ENCODE measurements at places on chromosomes 1 and 21.

DNA sequence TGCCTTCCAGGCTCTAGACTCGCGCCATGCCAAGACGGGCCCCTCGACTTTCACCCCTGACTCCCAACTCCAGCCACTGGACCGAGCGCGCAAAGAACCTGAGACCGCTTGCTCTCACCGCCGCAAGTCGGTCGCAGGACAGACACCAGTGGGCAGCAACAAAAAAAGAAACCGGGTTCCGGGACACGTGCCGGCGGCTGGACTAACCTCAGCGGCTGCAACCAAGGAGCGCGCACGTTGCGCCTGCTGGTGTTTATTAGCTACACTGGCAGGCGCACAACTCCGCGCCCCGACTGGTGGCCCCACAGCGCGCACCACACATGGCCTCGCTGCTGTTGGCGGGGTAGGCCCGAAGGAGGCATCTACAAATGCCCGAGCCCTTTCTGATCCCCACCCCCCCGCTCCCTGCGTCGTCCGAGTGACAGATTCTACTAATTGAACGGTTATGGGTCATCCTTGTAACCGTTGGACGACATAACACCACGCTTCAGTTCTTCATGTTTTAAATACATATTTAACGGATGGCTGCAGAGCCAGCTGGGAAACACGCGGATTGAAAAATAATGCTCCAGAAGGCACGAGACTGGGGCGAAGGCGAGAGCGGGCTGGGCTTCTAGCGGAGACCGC is 2.0 kb upstream of the OLIG2 start:
- no peak for DNase-seq

DNA sequence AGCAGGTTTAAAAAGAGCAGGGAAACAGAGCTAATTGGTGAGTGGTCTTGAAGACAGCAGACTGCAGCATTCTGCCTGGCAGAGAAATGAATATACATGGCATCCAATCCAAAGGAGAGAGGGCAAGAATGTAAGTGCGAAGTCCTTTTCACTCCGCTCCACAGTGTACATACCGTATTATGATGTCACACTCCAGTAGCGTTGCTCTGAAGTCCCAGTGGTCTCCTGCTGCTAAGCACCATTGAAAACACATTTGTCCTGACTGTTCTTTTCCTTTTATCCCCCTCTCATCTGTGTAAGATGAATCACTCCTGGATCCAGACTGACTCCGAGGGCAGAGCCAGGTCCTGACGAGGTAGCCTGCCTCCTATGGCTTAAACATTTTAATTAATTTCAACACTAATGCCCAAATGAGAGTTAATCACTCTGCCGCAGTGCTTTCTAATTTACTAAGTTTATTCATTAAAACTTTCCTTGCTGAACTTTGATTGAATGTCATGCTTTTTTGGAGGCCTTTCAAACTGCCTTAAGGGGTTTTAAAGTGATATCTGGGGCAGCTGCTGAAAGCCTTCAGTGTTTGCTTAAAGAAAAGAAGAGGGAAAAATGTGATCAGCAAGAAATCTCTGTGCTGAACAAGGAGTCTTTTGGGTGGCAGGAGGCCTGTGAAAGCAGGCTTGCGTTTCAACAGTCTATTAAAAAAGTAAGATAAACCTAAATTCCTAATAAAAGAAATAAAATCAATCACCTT is 227.2 kb downstream of the ATG4C start:
- DNase-seq, result no peak

GRCh38 chr1:228150461-228151179 is 890 bp downstream of the GJC2 start:
- peak; percentile 70 for DNase-seq

- DNase-seq, result peak; percentile 21
Measured at GRCh38 chr1:192575499-192576189, at the start of gene RGS1. Gene RGS1 (plus strand): TSS chr1:192575773. CDS start chr1:192575793, 20 bp downstream.

GRCh38 chr1:165857046-165857801 is 29.8 kb downstream of the UCK2 start:
- no peak for DNase-seq

- DNase-seq, result no peak
Measured at GRCh38 chr21:42348762-42349161, 2.0 kb downstream of the TFF2 start.

GRCh38 chr1:46310321-46310720 is 6.8 kb downstream of the UQCRH start:
- DNase-seq, result no peak

GRCh38 chr1:179178950-179179349 is 50.5 kb downstream of the ABL2 start:
- no peak for DNase-seq

DNA sequence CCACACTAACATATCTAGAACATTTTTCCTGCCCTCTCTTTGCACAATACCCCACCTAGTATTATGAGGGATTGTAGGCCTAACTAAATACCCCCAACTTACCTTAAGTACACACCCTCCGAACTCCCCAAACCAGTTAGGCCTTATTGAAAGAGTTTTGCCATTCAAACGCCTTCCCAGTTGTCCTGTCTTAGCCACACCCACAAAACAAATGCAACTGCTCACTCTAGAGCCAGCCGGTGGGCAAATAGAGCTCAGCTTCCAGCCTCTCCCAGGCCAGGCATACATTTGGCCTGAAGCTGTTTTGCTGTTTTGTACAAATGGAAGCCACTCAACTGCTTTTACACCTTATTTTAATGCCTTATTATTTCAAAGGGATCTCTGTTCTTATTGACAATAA is 224.2 kb upstream of the RUNX1 start:
- DNase-seq, result no peak

DNA sequence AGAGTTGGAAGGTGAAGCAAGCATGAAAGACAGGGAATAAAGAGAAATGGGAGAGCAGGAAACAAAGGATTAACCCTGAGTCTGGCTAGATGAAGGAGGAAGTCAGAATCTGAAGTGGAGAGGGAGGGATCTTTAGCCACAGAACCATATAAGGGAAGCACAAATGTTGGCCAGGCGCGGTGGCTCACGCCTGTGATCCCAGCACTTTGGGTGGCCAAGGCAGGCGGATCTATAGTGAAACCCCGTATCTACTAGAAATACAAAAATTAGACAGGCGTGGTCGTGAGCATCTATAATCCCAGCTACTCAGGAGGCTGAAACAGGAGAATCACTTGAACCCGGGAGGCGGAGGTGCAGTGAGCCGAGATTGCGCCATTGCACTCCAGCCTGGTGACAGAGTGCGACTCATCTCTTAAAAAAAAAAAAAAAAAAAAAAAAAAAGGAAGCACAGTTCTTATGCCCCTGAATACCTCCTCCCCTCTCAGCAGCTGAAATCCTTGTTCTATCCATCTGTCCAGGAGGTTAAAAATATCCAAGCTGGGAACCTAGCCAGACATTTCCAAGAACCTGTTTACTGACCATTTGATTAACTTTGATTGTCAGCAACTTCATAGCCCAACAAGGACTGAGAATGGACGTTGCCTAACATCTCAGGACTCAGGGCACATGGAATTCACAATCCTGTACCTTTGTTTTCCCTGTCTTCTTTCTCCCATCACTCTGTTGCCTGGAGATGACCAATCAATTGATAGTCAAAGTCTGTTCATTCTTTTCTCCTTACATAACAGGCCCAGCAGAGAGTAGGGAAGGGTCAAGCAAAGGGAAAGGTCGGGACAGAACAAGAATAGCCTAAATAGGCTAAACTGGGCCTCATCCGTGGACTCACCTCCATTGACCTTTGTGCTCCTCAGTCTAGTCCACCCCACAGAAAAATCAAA is 10.6 kb downstream of the TXNIP start:
- peak; percentile 79 for DNase-seq

GRCh38 chr1:7393136-7393535 is 378.0 kb upstream of the VAMP3 start:
- no peak for DNase-seq

GRCh38 chr1:94989398-94989797 is 62.5 kb upstream of the CNN3 start:
- peak; percentile 33 for DNase-seq

- no peak for DNase-seq
Measured at GRCh38 chr1:206796116-206796515, 23.8 kb upstream of the IL10 start.

- DNase-seq, result no peak
Measured at GRCh38 chr1:172582889-172583288, 49.9 kb downstream of the SUCO start.

DNA sequence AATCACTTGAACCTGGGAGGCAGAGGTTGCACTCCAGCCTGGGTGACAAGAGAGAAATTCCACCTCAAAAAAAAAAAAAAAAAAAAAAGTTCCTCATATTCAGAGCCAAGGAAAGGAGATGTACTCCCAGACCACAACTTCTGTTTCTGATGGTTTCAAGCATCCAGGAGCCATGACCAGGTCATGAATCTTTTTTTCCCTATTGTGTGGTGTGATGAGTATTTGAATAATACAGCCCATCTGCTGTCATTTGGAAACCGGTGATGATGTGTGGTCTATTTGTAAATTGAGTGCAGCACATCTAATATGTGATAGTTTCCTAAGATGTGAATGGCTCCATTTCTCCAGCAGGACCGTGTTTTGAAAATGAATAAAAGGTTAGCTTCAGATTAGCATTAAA is 18.6 kb downstream of the PIK3CD start:
- no peak for DNase-seq

DNA sequence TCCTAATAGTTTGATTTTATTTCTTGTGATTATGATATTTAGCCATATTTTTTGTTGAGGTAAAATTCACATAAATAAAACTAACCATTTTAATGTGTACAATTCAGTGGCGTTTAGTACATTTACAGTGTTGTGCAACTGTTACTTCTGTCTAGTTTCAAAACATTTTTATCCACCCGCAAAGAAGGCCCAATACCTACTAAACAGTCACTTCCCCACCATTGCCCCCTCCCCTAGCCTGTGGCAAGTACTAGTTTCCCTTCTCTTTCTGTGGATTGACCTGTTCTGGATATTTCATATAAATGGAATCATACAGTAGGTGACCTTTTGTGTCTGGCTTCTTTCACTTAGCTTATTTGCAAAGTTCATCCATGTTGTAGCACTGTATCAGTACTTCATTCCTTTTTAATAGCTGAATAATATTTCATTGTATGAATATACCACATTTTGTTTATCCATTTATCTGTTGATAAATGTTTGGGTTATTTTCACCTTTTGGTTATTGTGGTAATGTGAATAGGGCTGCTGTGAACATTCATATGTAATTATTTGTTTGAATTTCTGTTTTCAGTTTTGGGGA is 4.1 kb downstream of the FLVCR1 start:
- no peak for DNase-seq

DNA sequence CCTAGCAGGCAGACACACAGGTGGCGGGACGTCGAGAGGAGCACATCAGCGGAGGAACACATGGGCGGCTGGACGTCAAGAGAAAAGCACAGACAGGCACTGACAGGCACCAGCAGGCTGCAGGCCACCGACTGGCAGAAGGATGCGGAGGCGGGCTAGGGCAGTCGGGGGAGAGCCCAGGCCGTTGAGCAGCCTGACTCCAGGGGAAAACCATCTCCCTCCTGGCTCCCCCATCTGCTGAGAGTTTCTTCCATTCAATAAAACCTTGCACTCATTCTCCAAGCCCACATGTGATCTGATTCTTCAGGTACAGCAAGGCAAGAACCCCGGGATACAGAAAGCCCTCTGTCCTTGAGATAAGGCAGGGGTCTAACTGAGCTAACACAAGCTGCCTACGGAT is 25.5 kb downstream of the B3GALT5 start:
- DNase-seq, result no peak

GRCh38 chr1:93717640-93718039 is 36.0 kb upstream of the BCAR3 start:
- no peak for DNase-seq

DNA sequence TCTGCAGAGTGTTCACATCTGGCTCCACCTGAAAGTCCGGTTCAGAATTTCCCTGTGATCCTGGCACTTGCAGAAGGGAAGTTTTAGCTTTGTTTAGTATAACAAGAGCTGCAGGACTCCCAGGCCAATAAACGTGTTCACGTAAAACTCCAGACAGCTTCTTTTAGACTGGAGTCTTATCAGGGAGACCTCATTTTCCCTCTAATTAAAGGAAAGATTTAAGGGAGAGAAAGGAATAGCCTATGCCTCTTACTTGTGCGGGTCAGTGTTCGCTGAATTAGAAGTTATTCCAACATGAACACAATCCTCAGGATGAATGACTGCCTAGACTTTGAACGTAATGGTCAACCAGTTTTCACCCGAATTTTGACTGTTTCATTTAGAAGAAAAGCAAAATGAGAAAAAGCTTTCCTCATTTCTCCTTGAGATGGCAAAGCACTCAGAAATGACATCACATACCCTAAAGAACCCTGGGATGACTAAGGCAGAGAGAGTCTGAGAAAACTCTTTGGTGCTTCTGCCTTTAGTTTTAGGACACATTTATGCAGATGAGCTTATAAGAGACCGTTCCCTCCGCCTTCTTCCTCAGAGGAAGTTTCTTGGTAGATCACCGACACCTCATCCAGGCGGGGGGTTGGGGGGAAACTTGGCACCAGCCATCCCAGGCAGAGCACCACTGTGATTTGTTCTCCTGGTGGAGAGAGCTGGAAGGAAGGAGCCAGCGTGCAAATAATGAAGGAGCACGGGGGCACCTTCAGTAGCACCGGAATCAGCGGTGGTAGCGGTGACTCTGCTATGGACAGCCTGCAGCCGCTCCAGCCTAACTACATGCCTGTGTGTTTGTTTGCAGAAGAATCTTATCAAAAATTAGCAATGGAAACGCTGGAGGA is 202.1 kb upstream of the SGIP1 start:
- peak; percentile 80 for DNase-seq

DNA sequence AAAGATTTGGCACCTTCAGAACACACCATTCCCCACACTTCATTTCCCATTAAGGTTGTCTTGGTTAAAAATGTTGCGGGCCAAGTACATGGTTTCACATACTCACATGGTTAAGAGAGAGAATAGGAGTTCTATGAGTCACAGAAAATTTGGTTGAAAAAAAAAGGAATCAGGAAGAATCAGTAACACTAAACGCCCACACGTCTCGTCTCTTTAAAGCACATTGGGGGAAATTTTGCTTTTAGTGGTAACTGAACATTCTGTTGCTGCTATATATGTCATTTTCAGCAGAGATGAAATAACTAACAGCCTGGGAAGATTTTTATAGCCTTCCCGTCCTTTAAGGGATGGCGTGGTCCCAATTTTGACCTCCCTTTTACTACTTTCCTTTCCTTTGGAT is 132.9 kb upstream of the ERG start:
- no peak for DNase-seq

DNA sequence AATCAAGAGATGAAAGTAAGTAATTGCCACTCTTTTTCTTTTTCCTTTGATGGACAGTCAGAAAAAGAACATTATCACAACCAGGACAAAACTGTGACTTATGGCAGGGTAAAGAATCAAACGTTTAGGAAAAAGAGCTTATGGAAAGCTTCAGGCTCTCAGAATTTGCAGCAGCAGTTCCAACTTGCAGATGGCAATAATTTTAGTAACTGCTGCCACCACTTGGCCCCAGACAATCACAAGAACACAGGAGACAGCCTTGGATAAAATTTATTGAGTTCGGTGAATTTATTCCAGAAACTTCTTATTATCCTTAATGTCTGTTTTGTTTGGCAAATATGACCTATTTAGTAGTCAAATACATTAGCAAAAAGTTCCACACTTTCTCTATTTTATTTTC is 804.4 kb downstream of the BRINP3 start:
- no peak for DNase-seq

GRCh38 chr1:109832945-109833344 is 69.2 kb upstream of the EPS8L3 start:
- DNase-seq, result no peak
